ENCODE measurements at places on chromosomes 11 and 22.

- no peak for DNase-seq
These were observed 41.8 kb upstream of the AMPD3 start for GRCh38 chr11:10413268-10413667.

- DNase-seq: no peak
These were observed 3.0 kb upstream of the YPEL4 start for GRCh38 chr11:57652662-57653061.

GRCh38 chr11:96050435-96051182 lies 126.7 kb upstream of the MTMR2 start:
- DNase-seq: no peak

DNA sequence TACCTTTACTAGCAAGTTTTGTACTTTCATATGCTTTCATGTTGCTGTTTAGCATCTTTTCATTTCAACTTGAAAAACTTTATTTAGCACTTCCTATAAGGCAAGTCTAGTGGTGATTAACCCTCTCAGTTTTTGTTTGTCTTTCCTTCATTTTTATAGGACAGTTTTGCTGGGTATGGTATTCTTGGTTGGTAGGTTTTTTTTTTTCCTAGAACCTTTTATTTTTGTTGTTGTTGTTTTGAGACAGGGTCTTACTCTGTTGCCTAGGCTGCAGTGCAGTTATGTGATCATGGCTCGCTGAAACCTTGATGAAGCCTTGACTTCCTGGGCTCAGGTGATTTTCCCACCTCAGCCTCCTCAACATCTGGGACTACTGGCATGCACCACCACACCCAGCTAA lies 29.9 kb upstream of the SLC5A1 start:
- no peak for DNase-seq

Measured in HuH-7.5 (cell line).